ENCODE measurements at places on chromosomes 12 and 14. TPM values are rescaled to one million over a fixed set of nuclear protein-coding genes. Genes with fewer than 3 reads are reported as not detected.

Gene WNT5B
- total RNA-seq = 11.0 TPM

DNA sequence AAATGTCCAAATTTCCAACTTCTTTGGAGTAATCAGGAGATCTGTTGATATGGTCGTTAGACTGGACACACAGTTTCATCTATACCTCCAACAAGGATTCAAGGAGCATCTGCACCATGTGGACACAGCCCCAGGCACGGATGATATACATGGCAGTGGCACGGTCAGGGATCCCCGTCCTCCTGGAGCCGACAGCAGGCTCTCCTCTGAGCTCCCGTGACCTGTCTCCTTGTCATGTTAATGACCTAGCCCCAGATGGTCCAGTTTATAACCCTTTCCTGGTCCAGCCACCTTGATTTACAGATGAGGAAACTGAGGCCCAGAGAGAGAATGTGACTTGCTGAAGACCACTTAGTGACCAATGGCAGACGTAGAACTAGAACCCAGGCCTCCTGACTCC lies 16.5 kb upstream of the SERPINA4 start:
- DNase-seq = no peak

GRCh38 chr12:121822393-121823100 lies 18.7 kb downstream of the SETD1B start:
- DNase-seq = no peak

Gene RALGAPA1
- 20.5 TPM for total RNA-seq

DNA sequence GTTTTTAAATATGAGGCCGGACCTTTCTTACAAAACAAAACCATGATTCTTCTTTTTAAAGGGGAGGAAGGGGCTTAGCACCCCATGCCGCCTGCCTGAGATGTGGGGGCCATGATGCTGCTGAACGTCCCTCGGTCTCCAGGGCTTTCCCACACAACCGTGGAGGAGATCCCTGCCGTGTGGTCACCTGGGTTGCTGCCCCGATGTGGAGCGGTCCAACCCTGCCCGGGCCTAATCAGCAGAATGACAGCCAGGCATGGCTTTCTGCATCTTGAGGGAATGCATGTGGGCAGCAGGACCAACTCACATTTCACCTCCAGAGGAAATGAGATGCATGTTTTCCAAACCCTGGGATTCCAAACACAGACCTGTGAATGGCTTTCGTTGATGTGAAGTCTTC lies 48.9 kb upstream of the C14orf180 start:
- DNase-seq = no peak

GRCh38 chr12:127640181-127640886 lies 626.6 kb upstream of the TMEM132C start:
- no peak for DNase-seq

Gene TMTC1
- total RNA-seq = 0.52 TPM

- no peak for DNase-seq
Observed at GRCh38 chr12:105740369-105740768, 398.4 kb downstream of the NUAK1 start.

DNA sequence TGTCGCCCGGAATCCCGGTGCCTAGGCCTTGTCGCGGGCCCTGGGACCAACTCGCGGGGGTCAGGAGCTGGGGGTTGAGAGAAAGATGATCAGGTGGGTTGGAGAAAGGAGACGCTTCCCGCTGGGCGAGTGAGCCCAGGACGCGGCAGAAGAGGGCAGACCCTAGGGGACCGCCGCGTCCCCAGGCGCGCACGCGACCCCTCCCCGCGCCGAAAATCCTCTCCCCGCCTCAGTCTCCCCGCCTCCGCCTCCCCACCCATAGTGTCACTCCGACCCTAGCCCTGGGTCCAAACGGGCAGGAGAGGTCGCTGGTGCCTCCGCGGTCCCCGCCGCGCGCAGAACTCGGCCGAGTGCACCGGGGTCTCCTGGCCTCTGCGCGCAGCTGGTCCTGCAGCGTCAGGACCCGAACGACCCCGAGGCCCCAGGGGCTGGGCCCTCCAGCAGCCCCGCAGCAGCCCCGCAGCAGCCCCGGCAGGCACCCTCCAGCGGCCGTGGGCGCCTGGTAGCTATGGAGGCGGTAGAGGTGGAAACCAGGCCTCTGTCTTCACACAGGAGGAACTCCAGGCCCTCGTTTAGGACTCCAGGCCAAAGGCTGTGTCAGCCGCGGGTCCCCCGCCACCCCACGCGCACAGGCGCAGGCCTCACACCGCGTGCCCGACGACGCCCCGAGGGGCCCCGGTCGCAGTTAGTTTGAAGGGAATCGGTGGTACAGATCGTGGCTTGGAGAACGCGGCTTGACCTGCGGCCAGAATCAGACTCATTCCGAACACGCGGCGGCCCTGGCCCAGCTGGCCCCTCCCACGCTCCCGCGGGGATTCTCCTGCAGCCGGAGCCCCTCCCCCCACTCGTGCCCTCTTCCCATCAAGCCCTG lies 60.1 kb upstream of the EIF5 start:
- no peak for DNase-seq

Measured in renal cortical epithelial cell (primary cell).